ENCODE measurements at places on chromosomes 7 and 10. TPM values are rescaled to one million over a fixed set of nuclear protein-coding genes. Genes with fewer than 3 reads are reported as not detected.

DNA sequence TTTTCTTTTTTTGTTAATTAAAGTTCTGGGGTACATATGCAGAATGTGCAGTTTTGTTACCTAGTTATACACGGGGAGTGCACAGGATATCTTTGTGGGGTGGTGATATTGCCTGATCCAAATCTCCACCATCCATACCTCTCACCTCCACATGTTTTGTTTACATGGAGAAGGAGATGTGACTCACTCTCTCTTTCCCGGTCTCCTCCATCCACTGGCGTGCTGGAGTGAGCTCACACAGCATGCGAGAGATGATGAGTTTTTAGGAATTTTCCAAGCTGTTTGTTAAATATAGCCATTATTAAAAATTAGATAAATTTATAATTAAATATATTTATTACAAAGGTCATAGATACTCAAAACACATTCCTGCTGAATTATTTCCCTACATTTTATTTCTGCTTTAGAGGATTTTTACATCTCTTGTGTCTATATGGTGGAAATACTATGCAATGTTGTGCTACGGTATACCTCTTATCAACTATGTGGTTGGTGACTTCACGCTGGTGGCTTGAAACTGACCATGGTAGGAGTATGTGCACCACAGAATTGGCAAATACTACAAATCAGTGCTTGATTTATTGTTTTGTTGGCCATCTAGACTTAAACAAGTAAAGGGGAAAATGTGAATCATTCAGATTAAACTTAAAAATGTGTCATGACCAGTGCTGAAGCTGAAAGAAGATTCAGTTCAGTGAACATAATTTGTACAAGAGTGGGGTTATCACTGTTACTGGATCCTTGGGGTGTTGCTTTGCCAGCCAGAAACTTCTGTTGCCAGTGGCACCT lies 107.9 kb upstream of the FAM180A start:
- no peak for DNase-seq
- no peak overlapping the region for H3K27ac ChIP-seq
- H3K4me1 ChIP-seq = no peaks in the 10 kb centered on the region
- H3K4me3 ChIP-seq = no peak overlapping the region
- H3K27me3 ChIP-seq = peaks cover 12% of the 10 kb centered on the region

DNA sequence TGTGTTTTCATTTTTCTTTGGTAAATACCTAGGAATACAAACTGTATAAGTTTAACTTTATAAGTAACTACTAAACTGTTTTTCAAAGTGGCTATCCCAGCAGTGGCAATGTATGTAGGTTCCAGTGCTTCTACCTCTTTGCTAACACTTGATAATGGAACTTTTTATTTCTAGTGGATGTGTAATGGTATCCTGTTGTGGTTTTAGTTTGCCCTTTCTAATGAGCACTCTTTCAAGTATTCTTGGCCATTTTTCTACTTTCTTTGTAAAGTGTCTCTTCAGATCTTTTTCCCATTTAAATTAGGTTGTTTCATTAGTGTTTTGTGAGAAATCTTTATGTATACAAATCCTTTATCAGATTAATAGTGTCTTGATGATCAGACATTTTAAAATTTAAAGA lies 4.6 kb downstream of the KIF20B start:
- no peak overlapping the region for H3K27ac ChIP-seq
- H3K4me3 ChIP-seq = no peak overlapping the region
- H3K36me3 ChIP-seq = no peaks in the 10 kb centered on the region

GRCh38 chr10:4188406-4188805 lies 403.4 kb upstream of the KLF6 start:
- no peak overlapping the region for H3K27ac ChIP-seq
- no peaks in the 10 kb centered on the region for H3K27me3 ChIP-seq
- no peaks in the 10 kb centered on the region for H3K36me3 ChIP-seq
- H3K4me1 ChIP-seq = no peaks in the 10 kb centered on the region
- no peak overlapping the region for H3K4me3 ChIP-seq

DNA sequence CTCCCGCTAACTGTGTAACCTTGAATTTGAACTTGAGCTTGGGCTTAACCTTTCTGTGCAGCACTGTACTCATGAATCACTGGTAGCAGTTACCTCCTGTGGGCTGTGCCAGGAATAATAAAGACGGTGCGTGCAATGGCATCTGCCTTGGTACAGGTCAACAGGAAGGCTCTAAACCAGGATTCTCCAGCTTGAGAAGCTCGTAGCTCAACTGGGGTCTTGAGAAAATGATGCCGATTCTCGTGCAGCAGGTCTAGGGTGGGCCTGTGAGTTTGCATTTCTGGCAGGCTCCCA lies 112.5 kb upstream of the ANLN start:
- H3K36me3 ChIP-seq = no peaks in the 10 kb centered on the region
- no peaks in the 10 kb centered on the region for H3K27me3 ChIP-seq
- no peak overlapping the region for H3K4me3 ChIP-seq
- H3K4me1 ChIP-seq = peaks cover 8% of the 10 kb centered on the region
- H3K27ac ChIP-seq = no peak overlapping the region

- peaks cover 21% of the 10 kb centered on the region for H3K4me1 ChIP-seq
- no peak for DNase-seq
- H3K36me3 ChIP-seq = no peaks in the 10 kb centered on the region
- H3K4me3 ChIP-seq = no peak overlapping the region
- peaks cover 33% of the 10 kb centered on the region for H3K27me3 ChIP-seq
- H3K27ac ChIP-seq = no peak overlapping the region
Observed at GRCh38 chr7:22566176-22566575, 66.2 kb upstream of the STEAP1B start.

- peaks cover 3% of the 10 kb centered on the region for H3K36me3 ChIP-seq
- peaks cover 2% of the 10 kb centered on the region for H3K4me1 ChIP-seq
- no peak overlapping the region for H3K27ac ChIP-seq
- H3K4me3 ChIP-seq = no peak overlapping the region
- H3K27me3 ChIP-seq = no peaks in the 10 kb centered on the region
- no peak for DNase-seq
Observed at GRCh38 chr10:73577788-73578187, 13.4 kb downstream of the USP54 start.

DNA sequence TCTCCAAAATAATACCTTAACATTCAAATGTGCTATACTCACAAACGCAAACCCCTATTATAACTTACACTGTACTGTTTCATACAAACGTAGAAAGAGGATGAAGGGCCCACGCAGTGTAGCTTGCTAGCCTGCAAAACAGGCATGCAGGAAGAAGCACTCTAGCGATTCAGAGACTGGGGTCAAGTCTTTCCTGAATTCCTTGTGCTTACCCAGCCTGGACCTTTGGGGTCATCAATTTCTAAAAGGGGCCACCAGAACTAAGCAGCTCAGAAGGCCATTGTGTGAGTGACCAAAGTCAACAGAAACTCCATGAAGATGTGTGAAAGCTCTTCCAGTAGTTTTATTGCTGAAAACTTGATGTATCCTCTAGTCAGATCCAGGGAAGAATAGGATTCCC lies 111.9 kb downstream of the SVIL start:
- H3K27me3 ChIP-seq = no peaks in the 10 kb centered on the region
- no peaks in the 10 kb centered on the region for H3K4me1 ChIP-seq
- no peak for DNase-seq
- peak overlapping the region; percentile 35 for H3K4me3 ChIP-seq
- peak overlapping the region; percentile 64 for H3K27ac ChIP-seq

GRCh38 chr10:74300666-74301065 lies 149.6 kb downstream of the ADK start:
- H3K27me3 ChIP-seq = no peaks in the 10 kb centered on the region
- peaks cover 22% of the 10 kb centered on the region for H3K4me1 ChIP-seq
- no peak for DNase-seq
- H3K4me3 ChIP-seq = no peak overlapping the region

DNA sequence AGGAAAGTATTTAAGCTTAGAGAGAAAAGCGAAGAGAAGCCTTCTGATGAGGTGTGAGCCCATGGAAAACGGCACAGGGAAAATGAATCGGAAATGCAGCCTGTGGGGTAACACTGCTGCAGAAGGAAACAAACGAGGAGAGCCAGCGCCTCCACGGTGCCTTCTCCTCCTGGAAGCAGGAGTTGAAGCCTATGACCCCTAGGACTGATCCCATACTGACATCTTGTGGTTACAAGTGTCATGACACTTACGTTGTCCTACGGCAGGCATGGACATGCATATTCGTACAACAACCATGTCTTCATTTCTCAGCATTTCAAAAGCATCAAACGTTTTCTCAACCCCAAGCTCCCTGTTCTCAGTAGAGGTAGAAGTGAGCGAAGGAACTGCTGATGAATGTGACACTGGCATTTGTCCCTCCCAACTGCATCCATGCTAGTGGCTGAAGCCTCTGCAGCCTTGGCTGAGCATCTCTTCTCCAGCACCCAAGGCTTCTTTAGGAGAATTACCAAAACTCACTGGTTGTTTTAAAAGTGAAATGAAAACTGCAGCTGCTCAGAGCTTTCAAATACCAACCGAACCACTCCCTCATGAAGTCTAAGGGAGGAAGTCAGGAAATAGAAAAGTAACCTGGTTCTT lies 160.2 kb downstream of the JAZF1 start:
- DNase-seq = peak; percentile 34
- H3K27ac ChIP-seq = no peak overlapping the region
- peaks cover 2% of the 10 kb centered on the region for H3K36me3 ChIP-seq
- no peaks in the 10 kb centered on the region for H3K27me3 ChIP-seq
- peaks cover 14% of the 10 kb centered on the region for H3K4me1 ChIP-seq

DNA sequence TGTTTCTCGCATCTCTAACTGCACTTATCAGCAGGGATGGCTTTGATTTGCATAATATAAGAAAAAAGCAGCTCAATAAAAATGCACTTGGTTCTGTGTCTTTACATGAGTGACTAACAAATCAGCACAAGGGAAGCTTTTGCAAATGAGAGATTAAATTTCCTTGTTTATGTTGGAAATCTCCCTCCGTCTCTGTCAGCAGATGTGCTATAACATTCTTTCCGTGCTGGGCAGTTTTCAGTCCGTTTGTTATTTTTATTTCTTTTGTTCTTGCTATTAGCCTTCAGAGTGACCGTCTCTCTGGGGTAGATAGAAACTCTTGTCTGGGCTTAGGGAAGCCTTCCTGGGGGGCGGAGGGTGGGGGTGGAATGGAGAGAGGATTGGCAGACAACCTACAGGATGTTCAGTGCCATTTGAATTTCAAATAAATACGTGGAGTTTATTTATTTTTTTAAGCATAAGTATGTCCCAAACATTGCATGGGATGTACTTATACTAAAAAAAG lies 96.0 kb downstream of the GATA3 start:
- H3K4me1 ChIP-seq = no peaks in the 10 kb centered on the region
- no peak for DNase-seq
- no peak overlapping the region for H3K27ac ChIP-seq
- H3K27me3 ChIP-seq = no peaks in the 10 kb centered on the region
- H3K4me3 ChIP-seq = no peak overlapping the region

- no peak overlapping the region for H3K27ac ChIP-seq
- DNase-seq = no peak
- no peaks in the 10 kb centered on the region for H3K36me3 ChIP-seq
- H3K4me1 ChIP-seq = peaks cover 10% of the 10 kb centered on the region
Observed at GRCh38 chr7:70434376-70434775, 697.6 kb upstream of the GALNT17 start.

- DNase-seq = no peak
- no peak overlapping the region for H3K4me3 ChIP-seq
- no peak overlapping the region for H3K27ac ChIP-seq
- H3K27me3 ChIP-seq = peaks cover 4% of the 10 kb centered on the region
- H3K4me1 ChIP-seq = no peaks in the 10 kb centered on the region
- H3K36me3 ChIP-seq = no peaks in the 10 kb centered on the region
Observed at GRCh38 chr7:112005205-112005775, 200.9 kb downstream of the DOCK4 start.

- H3K36me3 ChIP-seq = no peaks in the 10 kb centered on the region
- no peak overlapping the region for H3K4me3 ChIP-seq
- H3K4me1 ChIP-seq = no peaks in the 10 kb centered on the region
- no peak for DNase-seq
- peaks cover 18% of the 10 kb centered on the region for H3K27me3 ChIP-seq
- no peak overlapping the region for H3K27ac ChIP-seq
Observed at GRCh38 chr7:55060636-55061022, 41.8 kb downstream of the EGFR start.

- no peak for DNase-seq
- H3K36me3 ChIP-seq = no peaks in the 10 kb centered on the region
- peaks cover 33% of the 10 kb centered on the region for H3K27me3 ChIP-seq
- no peak overlapping the region for H3K27ac ChIP-seq
- no peak overlapping the region for H3K4me3 ChIP-seq
Observed at GRCh38 chr7:4144172-4144701, 537.9 kb upstream of the FOXK1 start.

- DNase-seq = no peak
- H3K36me3 ChIP-seq = no peaks in the 10 kb centered on the region
- H3K27me3 ChIP-seq = no peaks in the 10 kb centered on the region
- H3K4me3 ChIP-seq = no peak overlapping the region
- no peaks in the 10 kb centered on the region for H3K4me1 ChIP-seq
Observed at GRCh38 chr7:15607529-15608210, 45.9 kb upstream of the AGMO start.

GRCh38 chr10:4698075-4698474 lies 127.9 kb upstream of the AKR1E2 start:
- no peak overlapping the region for H3K27ac ChIP-seq
- H3K4me3 ChIP-seq = no peak overlapping the region
- peaks cover 2% of the 10 kb centered on the region for H3K4me1 ChIP-seq

Gene ZNF273
- total RNA-seq = 9.5 TPM

Measured in naive thymus-derived CD8-positive, alpha-beta T cell (primary cell).